Omental fat pad (tissue), 4 donors: ENCODE measurements at places on chromosomes 5 and 9.

GRCh38 chr5:72307573-72307967 is 12.5 kb downstream of the MRPS27 start:
- no peak for DNase-seq

DNA sequence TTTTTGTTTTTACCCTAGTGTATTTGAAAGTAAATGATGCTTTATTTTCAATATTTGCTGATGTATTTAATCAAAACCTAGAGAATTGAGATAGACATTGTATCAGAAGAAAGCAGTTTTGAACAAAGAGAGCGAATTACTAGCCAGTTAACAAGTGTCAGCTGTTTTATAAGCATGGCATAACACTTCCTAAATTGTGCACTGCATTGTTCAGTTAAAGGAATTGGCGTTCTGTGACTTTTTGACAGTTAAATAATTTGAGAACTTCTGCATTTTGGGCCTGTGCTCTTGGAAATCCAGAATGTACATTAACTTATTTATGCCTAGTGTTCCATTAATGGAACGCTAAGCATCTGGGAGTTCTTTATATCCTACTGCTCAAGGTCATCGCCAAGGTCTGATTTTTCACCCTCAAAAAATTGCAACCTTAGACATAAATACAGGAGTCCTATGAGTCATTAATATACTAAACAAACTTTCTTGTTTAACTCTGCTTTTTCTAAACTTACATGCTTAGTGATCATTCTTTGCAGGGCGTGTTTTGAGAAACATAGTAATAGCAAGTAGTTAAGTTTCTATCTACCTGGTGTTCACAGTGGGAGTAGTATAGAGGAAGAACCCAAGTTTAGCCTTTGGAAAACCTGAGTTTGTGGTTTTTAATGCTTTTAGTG is 31.1 kb downstream of the RASA1 start:
- no peak for DNase-seq

GRCh38 chr5:159097784-159098602 is 1.7 kb downstream of the EBF1 start:
- no peak for DNase-seq

DNA sequence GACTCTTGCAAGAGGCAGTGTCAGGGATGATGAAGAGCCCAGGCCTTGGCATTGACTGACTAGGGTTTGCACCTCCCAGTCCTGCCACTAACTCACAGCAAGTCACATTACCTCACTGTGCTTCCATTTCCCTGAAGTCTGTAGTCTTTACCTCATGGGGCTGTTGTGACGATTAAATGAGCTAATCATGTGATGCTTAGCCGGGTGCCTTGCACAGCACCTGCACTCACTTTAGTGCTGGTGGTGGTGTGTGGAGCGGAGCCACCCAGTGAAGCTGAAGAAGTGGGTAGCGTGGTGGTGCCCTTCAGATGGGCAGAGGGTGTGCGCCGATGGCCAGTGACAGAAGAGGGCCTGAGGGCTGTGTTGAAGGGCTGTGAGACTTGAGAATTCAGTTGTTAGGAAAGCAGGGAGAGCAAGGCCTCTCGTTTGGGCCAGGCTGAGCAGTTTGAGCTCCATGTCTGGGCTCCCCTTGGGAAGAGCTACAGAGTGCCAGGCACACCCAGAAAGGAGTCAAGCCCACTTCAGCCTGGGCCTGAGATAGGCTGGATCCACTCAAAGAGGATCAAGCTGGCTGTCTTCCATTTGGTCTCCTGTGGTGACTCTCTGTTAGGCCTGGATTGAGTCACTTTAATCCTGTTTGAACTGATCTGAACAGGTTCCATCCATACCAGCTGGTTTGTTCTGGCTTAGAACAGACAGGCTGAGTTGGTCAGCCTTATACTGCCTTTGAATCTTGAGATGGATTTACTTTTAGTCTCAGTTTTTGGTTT is 42.5 kb downstream of the RALGPS1 start:
- no peak for DNase-seq

DNA sequence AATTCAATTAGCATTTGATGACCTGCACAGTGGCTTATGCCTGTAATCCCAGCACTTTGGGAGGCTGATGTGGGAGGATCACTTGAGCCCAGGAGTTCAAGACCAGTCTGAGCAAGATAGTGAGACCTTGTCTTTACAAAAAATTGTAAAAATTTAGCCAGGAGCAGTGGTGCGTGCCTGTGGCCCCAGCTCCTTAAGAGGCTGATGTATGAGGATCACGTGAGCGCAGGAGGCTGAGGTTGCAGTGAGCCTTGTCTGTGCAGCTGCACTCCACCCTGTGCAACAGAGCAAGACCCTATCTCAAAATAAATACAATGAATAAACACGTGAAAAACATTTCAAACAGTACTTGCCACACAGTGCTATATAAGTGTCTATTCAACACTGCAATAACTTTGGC is 4.2 kb downstream of the ABCA1 start:
- no peak for DNase-seq

DNA sequence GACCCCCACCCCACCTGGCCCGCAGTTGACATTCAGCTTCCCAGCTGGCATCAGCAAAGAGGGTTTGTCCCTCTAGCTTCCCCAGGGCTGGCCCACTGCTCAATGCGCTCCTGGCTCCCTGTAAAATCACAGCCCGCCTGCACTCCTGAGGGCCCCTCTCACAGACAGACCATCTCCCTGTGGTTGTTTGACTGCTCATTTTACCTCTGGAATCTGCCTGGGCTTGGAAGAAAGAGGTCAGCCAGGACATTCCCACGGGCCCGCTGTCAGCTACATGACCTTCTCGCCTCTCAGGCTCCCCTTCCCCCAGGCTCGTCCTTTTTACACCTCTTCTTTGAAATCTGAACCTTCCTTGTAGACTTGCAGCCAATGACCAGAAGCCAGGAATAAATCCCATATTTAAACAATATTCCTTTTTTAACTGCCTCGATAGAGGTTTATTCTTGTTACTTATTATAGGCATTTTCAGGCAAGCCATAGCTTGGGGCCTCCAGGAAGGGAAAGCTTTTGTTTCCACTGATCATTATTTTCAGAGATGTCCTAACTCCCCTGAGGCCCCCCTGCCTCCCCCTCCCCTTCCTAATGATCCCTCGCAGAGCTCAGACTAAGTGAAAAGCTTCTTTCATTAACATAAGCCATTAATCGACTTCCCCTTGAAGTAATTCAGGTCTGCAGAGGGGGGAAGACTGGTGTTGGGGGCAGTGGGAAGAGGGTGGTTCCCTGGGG is 76.3 kb upstream of the IQGAP2 start:
- DNase-seq = no peak

DNA sequence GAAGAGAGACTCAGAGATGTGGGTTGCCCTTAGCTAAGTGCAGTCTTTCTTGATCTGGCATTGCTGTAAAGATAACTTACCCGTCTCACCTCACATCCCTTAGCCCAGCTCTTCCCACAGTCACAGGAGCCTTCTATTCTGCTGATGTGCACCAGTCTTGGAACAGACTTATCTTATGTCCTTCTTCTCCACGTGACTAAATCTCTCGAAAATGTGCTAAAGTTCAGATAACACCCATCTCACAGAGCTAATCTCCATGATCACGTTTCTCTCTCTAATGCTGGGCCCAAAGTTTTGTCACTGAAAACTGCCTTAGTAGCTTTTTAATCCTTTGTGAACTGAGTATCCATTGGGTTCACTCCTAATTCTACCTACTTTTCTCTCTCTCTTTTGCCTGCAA is 16.7 kb downstream of the SLC36A1 start:
- no peak for DNase-seq

- no peak for DNase-seq
Measured at GRCh38 chr9:101705135-101705661, 33.2 kb downstream of the GRIN3A start.

DNA sequence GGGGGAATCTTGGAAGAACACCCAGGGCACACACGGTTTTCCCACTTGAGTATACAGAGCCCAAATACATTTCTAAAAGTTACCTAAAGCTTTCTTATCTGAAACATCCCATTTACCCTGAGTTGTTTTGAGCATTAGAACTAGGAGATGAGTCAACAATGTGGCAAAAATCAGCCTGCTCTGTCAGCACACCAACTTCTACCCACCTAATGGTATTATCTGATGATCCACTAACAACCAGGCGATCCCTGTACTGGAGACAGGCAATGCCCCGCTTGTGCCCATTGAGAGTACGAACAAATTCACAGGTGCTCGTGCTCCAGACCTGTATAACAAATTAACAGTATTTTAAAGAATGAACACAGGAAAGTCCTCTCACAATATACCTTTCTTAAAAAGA is 87.0 kb downstream of the SMIM23 start:
- DNase-seq = no peak

GRCh38 chr9:12162181-12162815 is 530.9 kb upstream of the TYRP1 start:
- no peak for DNase-seq

- DNase-seq = no peak
Measured at GRCh38 chr5:137072361-137073115, 426.6 kb downstream of the SPOCK1 start.

- no peak for DNase-seq
Measured at GRCh38 chr5:35538198-35538931, 79.3 kb upstream of the SPEF2 start.

- DNase-seq = no peak
Measured at GRCh38 chr5:113330533-113331208, 104.1 kb downstream of the TSSK1B start.

- DNase-seq = no peak
Measured at GRCh38 chr5:77871946-77872345, 95.8 kb upstream of the TBCA start.

GRCh38 chr9:81628897-81629296 is 60.5 kb downstream of the TLE1 start:
- DNase-seq = no peak

DNA sequence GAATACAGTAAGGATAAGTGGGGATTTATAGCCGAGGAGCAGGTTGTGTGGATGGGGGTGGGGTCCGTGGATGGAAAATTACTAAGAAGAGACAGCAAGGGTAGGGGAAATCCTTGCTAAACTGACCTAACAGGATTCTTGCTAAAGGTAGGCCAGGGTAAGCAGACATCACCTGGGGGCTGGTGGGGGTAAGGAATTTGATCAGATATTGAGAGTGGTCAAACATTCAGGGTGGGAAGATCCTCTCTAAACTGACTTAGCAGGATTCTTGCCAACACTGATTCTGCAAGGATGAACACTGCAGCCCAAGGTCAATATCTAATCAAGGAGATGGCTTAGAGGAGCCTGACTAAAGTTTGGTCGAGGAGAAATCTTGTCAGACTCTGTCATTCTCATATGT is 2.7 kb upstream of the PLGRKT start:
- DNase-seq = no peak

DNA sequence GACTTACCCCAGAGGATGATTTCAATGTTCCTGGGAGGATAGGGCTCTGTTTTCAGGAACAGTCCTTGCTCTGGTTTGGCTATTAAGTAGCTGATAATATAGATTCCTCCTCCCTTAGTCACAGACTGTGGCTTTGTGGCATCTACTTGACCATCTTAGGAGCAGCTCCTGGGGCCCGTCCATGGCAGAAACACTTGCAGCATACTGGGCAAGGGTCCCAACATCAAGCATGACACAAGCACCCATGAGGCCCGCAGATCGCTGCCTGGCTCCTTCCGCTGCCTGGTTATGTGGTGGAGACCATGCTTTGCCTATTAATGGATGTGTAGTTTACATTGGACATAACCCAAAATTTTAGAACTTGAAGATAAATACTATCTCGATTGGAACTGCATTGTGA is 170.1 kb downstream of the ICE1 start:
- no peak for DNase-seq

GRCh38 chr5:94810877-94811276 is 192.4 kb downstream of the SLF1 start:
- no peak for DNase-seq
